ENCODE measurements at places on chromosomes 11 and 22. TPM values are rescaled to one million over a fixed set of nuclear protein-coding genes. Genes with fewer than 3 reads are reported as not detected.

DNA sequence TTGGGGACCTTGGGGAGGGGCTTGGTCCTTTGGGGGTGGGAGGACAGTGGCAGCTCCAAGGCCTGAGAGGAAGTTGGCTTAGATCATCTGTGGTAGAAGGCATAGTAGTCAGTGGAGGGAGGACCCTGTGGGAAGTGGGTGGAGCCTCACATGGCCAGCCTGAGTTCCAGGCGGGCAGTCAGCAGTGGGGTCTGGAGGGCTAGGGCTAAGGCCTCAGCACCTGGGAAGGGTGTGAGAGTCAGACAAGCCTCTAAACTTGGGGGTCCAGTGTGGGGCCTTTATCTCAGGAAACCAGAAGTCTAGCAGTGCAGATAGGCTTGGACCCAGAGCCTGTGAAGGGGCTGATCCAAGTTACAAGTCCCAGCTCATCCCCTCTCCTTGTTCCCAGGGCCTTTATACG lies 4.0 kb downstream of the NLRX1 start:
- H3K4me1 ChIP-seq: peaks cover 21% of the 10 kb centered on the region
- H3K27me3 ChIP-seq: no peaks in the 10 kb centered on the region
- no peak overlapping the region for H3K4me3 ChIP-seq
- peaks cover 3% of the 10 kb centered on the region for H3K36me3 ChIP-seq

GRCh38 chr11:101867951-101868350 lies 46.9 kb upstream of the CEP126 start:
- no peaks in the 10 kb centered on the region for H3K4me1 ChIP-seq
- H3K27ac ChIP-seq: no peak overlapping the region
- H3K4me3 ChIP-seq: no peak overlapping the region
- no peaks in the 10 kb centered on the region for H3K27me3 ChIP-seq

GRCh38 chr11:65381716-65382032 lies 772 bp downstream of the SLC25A45 start:
- H3K4me3 ChIP-seq: no peak overlapping the region
- H3K27me3 ChIP-seq: no peaks in the 10 kb centered on the region
- DNase-seq: no peak

- H3K4me1 ChIP-seq: no peaks in the 10 kb centered on the region
- no peaks in the 10 kb centered on the region for H3K27me3 ChIP-seq
- H3K36me3 ChIP-seq: no peaks in the 10 kb centered on the region
- no peak overlapping the region for H3K27ac ChIP-seq
- DNase-seq: no peak
- no peak overlapping the region for H3K4me3 ChIP-seq
Measured at GRCh38 chr22:47571616-47572015, 809.2 kb downstream of the TBC1D22A start.

DNA sequence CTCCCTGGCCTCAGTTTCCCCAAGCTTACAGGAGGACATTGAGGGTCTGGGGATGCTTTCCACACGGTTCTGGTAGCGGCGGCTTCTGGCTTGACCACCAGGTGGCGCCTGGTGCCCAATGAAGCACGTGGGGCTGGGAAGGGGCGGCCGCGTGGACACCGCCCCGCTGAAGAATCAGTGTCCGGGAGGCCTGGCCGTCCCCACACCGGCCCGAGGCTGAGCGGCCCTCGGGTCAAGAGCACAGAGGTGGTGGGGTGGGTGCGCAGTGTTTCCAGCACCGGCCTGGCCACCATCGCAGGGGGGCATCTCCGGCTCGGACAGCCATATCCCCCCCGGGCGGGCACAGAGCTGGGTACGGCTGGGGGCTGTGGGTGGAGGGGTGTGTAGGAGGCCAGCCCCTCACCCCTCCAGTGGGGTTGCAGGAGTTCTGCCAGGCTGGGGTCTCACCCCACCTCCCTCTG lies 27.8 kb upstream of the PPARA start:
- no peak overlapping the region for H3K27ac ChIP-seq
- H3K4me1 ChIP-seq: peaks cover 10% of the 10 kb centered on the region
- DNase-seq: peak; percentile 75
- H3K4me3 ChIP-seq: no peak overlapping the region
- no peaks in the 10 kb centered on the region for H3K36me3 ChIP-seq

GRCh38 chr11:59756845-59757244 lies 1.7 kb downstream of the STX3 start:
- H3K27ac ChIP-seq: peak overlapping the region; percentile 98
- peaks cover 47% of the 10 kb centered on the region for H3K4me1 ChIP-seq
- no peaks in the 10 kb centered on the region for H3K36me3 ChIP-seq
- H3K27me3 ChIP-seq: no peaks in the 10 kb centered on the region
- no peak overlapping the region for H3K4me3 ChIP-seq

DNA sequence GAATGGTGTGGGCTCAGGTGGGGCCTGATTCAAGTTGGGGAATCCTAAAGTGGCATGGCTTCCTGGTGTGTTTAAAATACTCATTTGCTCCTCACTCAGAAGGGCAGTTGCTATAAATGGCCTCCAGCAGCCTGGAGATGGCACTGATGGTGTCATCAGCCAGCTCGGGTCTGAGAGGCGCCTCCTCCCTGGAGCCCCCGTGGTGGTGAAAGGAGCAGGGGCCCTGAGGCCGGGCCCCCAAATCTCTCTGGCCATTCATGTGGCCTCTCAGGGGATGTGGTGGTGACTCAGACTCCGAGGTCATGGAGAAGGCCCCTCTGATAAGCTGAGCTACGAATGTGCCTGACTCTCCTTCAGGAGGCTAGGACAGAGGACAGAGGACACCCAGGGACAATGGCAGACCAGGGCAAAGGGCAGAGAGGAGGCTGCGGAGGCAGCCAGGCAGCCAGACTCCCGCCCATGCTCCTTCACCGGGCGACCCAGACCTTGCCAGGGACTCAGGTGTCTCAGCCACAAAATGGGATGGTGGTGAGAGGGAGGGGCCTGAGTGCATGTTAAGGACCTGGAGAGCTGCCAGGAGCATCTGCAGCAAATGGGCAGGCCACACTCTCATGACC lies 129.2 kb downstream of the CTTN start:
- H3K27ac ChIP-seq: no peak overlapping the region
- H3K4me3 ChIP-seq: no peak overlapping the region
- H3K27me3 ChIP-seq: no peaks in the 10 kb centered on the region
- DNase-seq: no peak
- no peaks in the 10 kb centered on the region for H3K4me1 ChIP-seq
- H3K36me3 ChIP-seq: no peaks in the 10 kb centered on the region

- H3K4me3 ChIP-seq: no peak overlapping the region
- no peaks in the 10 kb centered on the region for H3K36me3 ChIP-seq
- peaks cover 14% of the 10 kb centered on the region for H3K4me1 ChIP-seq
Measured at GRCh38 chr11:9774591-9775397, 110.9 kb downstream of the SWAP70 start.

GRCh38 chr22:17919276-17920144 lies 104.9 kb downstream of the MICAL3 start:
- no peaks in the 10 kb centered on the region for H3K27me3 ChIP-seq
- DNase-seq: no peak
- H3K4me3 ChIP-seq: no peak overlapping the region
- peaks cover 45% of the 10 kb centered on the region for H3K4me1 ChIP-seq
- no peaks in the 10 kb centered on the region for H3K36me3 ChIP-seq

GRCh38 chr22:42794551-42795510 lies 62.2 kb downstream of the ARFGAP3 start:
- H3K27me3 ChIP-seq: no peaks in the 10 kb centered on the region
- peaks cover 34% of the 10 kb centered on the region for H3K36me3 ChIP-seq
- no peak for DNase-seq
- no peak overlapping the region for H3K4me3 ChIP-seq
- H3K4me1 ChIP-seq: no peaks in the 10 kb centered on the region
- H3K27ac ChIP-seq: no peak overlapping the region

GRCh38 chr11:113389272-113389671 lies 1.7 kb downstream of the ANKK1 start:
- H3K4me3 ChIP-seq: no peak overlapping the region
- H3K4me1 ChIP-seq: peaks cover 9% of the 10 kb centered on the region
- no peak for DNase-seq
- no peaks in the 10 kb centered on the region for H3K36me3 ChIP-seq

DNA sequence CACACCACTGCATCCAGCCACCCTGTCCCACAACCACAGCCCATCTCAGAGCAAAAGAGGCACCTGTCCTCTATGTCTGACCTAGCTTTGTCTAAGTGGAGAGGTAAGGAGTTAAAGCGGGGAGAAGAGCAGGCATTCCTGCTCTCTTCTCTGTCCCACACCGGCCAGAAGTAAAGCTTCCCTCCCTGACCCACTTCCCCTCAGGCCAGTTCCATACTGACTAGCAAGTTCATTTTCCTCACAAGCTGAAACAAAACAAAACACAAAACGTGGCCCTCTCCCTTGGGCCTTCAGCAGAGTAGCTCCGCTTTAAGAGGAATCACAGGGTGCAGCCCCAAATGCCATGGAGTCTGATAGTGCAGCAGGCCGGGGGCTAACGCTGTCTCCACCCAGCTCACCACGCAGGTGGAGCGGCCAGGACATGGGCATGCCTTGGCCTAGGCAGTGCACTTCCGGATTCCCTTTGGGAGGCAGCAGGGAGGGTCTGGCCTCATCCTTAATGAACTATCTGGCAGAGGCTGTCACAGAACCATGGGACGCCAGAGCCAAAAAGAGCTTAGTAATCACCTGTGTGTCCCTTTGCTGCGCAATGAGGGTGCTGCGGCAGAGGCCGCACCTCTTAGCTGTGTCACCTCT lies 34.0 kb downstream of the FLI1 start:
- H3K4me3 ChIP-seq: no peak overlapping the region
- H3K27me3 ChIP-seq: no peaks in the 10 kb centered on the region
- H3K36me3 ChIP-seq: no peaks in the 10 kb centered on the region
- no peak overlapping the region for H3K27ac ChIP-seq
- DNase-seq: no peak

GRCh38 chr11:130388607-130389205 lies 39.7 kb downstream of the ADAMTS8 start:
- no peak overlapping the region for H3K4me3 ChIP-seq
- DNase-seq: no peak
- H3K36me3 ChIP-seq: no peaks in the 10 kb centered on the region
- H3K4me1 ChIP-seq: peaks cover 16% of the 10 kb centered on the region

- no peaks in the 10 kb centered on the region for H3K27me3 ChIP-seq
- H3K4me1 ChIP-seq: peaks cover 11% of the 10 kb centered on the region
Measured at GRCh38 chr22:32040324-32040904, 2.6 kb upstream of the SLC5A1 start.

- no peaks in the 10 kb centered on the region for H3K36me3 ChIP-seq
- no peaks in the 10 kb centered on the region for H3K4me1 ChIP-seq
- no peak overlapping the region for H3K27ac ChIP-seq
- H3K27me3 ChIP-seq: no peaks in the 10 kb centered on the region
- no peak overlapping the region for H3K4me3 ChIP-seq
Measured at GRCh38 chr11:113449743-113450142, 25.5 kb downstream of the DRD2 start.

GRCh38 chr11:75508051-75508561 lies 17.6 kb downstream of the GDPD5 start:
- H3K4me1 ChIP-seq: no peaks in the 10 kb centered on the region
- no peaks in the 10 kb centered on the region for H3K27me3 ChIP-seq
- no peak overlapping the region for H3K27ac ChIP-seq
- H3K36me3 ChIP-seq: no peaks in the 10 kb centered on the region
- no peak overlapping the region for H3K4me3 ChIP-seq
- no peak for DNase-seq

GRCh38 chr11:28049338-28050216 lies 58.4 kb downstream of the KIF18A start:
- no peaks in the 10 kb centered on the region for H3K27me3 ChIP-seq

DNA sequence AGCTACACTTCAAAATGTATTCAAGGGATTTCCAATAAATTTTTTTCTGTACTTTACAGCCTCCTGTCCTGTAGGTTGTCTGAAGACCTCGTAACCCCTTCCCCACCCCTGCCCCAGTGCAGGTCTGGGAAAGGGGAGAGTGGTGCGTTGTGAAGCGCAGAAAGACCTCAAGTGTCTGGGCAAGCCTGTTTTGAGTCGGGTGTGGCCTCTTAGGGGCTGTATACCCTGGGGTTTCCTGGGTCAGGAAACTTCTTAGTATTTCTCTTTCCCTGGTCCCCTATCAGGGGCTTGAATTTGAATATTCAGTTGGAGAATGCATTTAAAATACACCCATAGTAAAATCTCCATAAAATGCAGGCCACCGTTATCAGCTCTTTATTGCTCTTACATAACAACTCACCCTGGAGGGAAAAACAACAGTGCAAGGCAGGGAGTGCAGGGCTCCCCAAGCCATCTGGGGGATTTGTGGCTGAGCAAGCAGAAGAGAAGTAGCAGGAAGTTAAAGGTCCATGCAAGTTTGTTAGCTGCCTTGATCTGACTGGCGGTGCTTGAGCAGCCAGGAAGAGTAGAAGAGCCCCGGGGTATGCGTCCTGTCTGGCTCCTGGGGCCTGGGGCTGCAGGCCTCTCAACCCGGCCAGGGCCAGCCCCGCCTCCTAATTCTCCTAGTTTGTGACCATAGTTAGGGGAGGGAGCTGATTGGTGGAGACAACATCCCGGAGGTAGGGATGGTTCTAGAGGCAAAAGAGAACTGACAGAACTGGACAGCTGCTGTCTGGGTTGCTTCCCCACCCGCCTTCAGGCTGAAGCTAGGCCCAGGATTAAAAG lies 25.7 kb downstream of the ARHGAP1 start:
- peak; percentile 28 for DNase-seq
- no peak overlapping the region for H3K4me3 ChIP-seq
- peak overlapping the region; percentile 93 for H3K27ac ChIP-seq
- H3K4me1 ChIP-seq: peaks cover 43% of the 10 kb centered on the region
- H3K36me3 ChIP-seq: peaks cover 4% of the 10 kb centered on the region
- H3K27me3 ChIP-seq: no peaks in the 10 kb centered on the region

- no peaks in the 10 kb centered on the region for H3K27me3 ChIP-seq
- peaks cover 11% of the 10 kb centered on the region for H3K4me1 ChIP-seq
- DNase-seq: no peak
- H3K4me3 ChIP-seq: no peak overlapping the region
- H3K27ac ChIP-seq: no peak overlapping the region
Measured at GRCh38 chr11:18491924-18492323, 34.8 kb downstream of the TSG101 start.

- DNase-seq: peak; percentile 86
- peak overlapping the region; percentile 15 for H3K4me3 ChIP-seq
- H3K36me3 ChIP-seq: no peaks in the 10 kb centered on the region
Measured at GRCh38 chr11:111983187-111983986, 41.8 kb upstream of the DLAT start.

- no peaks in the 10 kb centered on the region for H3K4me1 ChIP-seq
- no peak for DNase-seq
- H3K4me3 ChIP-seq: no peak overlapping the region
- no peaks in the 10 kb centered on the region for H3K36me3 ChIP-seq
- H3K27ac ChIP-seq: no peak overlapping the region
Measured at GRCh38 chr11:93132836-93133235, 65.0 kb downstream of the SLC36A4 start.

DNA sequence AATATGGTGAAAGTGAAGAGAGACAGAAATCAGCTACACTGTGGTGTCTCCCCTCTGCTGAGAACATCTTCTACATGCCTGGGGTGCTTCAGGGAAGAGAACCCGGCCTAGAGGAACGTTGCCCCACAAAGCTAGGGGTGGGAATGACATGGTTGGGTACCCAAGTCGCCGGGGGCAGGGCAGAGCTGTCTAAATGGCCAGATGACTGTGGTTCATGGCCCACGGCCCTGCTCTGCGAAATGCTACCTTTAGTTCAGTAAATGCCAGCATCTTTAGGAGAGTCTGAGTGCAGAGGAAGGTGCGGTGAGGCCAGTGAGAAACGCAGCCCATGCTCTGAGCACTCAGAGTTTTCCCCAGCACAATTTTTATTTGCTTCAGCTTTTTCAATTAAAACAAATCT lies 12.8 kb downstream of the BRD1 start:
- no peaks in the 10 kb centered on the region for H3K27me3 ChIP-seq
- H3K4me1 ChIP-seq: peaks cover 64% of the 10 kb centered on the region
- no peak overlapping the region for H3K4me3 ChIP-seq
- no peak overlapping the region for H3K27ac ChIP-seq

RFPL1 gene
- not detected for total RNA-seq

MS4A4A gene
- 16.3 TPM for total RNA-seq

TMEM223 gene
- total RNA-seq: 29.0 TPM

USP47 gene
- total RNA-seq: 63.3 TPM

HEPACAM gene
- total RNA-seq: 0.26 TPM

TMEM191B gene
- total RNA-seq: 0.78 TPM

TMEM191C gene
- total RNA-seq: not detected

NXPE2 gene
- total RNA-seq: not detected

GAS2L1 gene
- total RNA-seq: 15.8 TPM
